ENCODE measurements at places on chromosomes 12 and 14. TPM values are rescaled to one million over a fixed set of nuclear protein-coding genes. Genes with fewer than 3 reads are reported as not detected.

The RNASE3 gene
- 0.27 TPM for polyA plus RNA-seq

The KCNMB4 gene
- 14.5 TPM for polyA plus RNA-seq

The RTL1 gene
- 69.2 TPM for polyA plus RNA-seq

The KRT6A gene
- polyA plus RNA-seq, result 1.3 TPM

The PARP11 gene
- 7.8 TPM for polyA plus RNA-seq

The GPR65 gene
- polyA plus RNA-seq, result 0.88 TPM

The GTF2H3 gene
- 26.5 TPM for polyA plus RNA-seq

The LMO3 gene
- polyA plus RNA-seq, result 0.83 TPM

The SLC6A12 gene
- 0.75 TPM for polyA plus RNA-seq

The RPGRIP1 gene
- polyA plus RNA-seq, result 1.2 TPM

GRCh38 chr12:54372113-54372806 is 8.0 kb upstream of the GPR84 start:
- no peak for DNase-seq

DNA sequence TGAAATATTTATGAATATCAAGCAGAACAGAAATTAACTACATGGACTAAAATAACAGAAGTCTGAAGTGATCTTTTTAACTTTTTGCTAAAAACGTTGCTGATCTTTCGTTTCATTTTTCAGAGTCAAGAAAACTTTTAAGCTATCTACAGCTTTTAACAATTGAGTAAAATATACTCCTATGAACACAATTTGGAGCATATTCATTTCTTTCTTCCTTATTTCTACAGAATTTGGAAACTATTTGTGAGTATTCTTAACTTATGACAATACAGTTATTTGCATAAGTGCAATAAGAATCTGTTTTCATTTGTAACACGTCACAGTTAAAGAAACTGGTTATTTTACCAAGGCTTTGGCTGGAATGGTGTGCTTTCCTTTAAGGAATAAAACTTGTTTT is 21.0 kb upstream of the B4GALNT1 start:
- no peak for DNase-seq

DNA sequence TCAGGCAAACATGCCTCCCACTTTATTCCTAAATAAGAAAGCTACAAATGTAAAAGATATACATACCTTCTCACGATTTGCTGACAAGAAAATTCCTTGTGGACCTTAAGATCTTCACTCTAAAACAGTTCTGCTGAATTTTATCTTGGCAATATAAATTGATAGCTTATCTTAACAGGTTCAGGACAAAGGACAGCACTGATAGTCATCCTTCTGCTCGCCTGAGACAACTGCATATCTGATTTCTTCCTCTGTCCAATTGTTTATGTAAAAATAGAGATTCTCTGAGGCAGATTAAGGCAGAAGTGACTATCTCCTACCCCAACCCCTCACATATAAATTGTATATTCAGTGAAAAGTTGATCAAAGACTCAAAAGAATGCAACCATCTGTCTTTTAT is 44.9 kb downstream of the CAPZA3 start:
- DNase-seq, result no peak

- no peak for DNase-seq
Measured at GRCh38 chr14:77618381-77618970, 2.0 kb upstream of the SPTLC2 start.

GRCh38 chr14:103385929-103386712 is 906 bp downstream of the MARK3 start:
- DNase-seq, result peak; percentile 36

DNA sequence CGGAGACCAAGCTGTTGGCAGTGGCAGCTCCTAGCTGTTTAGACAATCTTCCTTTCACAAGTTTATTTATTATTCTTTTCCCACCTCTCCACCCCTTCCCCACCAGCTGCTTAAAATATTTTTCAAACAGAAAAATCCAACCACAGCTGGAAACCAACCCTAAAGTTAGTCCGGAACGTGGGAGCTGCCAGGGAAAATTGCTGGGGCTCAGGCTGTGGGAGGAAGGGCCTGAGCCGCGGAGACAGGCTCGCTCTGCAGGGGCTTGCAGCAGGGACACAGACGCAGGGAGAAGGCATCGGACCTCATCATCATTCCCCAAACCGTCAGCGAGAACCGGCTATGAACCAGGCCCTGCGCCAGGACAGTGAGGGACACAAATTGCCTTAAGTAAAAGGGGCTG is 16.1 kb upstream of the TMEM106C start:
- DNase-seq, result no peak

DNA sequence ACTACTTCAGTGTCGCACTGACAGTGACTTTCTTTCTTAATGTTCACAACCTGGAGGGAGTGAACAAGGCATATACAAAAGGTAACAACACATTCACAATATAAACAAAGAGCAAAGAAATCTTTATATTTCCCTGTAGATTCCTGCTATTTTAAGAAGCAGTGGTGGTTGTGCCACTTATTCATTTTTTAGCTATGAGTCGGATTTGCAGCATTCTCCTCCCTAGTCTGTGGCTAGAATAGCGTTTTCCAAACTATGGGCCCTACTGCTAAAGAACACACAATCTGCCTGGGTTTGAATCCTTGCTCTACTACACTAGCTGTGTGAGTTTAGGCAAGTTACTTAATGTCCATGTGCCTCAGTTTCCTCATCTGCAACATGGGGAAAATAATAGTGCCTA is 18.6 kb upstream of the MDM1 start:
- DNase-seq, result no peak

- peak; percentile 55 for DNase-seq
Measured at GRCh38 chr14:32201816-32202490, at the start of gene RNU6-7. Gene RNU6-7 (plus strand): TSS chr14:32202045.

DNA sequence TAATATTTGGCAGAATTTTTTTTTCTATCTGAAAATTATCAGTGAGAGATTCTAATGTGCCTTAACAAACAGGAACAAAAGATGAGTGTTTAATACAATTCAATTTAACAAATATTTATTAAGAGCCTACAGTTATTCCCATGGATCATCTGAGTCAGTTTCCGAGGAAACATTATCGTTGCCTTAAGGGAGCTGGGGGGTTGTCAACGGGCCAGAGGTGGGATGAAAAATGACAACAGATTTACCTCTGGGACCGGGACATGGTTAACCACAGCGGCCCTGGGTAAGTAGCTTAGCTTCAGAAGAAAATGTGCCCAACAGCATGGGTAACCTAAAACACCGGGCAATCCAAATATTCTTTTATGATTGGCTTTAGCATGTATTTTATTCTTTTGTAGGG is 113.6 kb downstream of the DAD1 start:
- no peak for DNase-seq

DNA sequence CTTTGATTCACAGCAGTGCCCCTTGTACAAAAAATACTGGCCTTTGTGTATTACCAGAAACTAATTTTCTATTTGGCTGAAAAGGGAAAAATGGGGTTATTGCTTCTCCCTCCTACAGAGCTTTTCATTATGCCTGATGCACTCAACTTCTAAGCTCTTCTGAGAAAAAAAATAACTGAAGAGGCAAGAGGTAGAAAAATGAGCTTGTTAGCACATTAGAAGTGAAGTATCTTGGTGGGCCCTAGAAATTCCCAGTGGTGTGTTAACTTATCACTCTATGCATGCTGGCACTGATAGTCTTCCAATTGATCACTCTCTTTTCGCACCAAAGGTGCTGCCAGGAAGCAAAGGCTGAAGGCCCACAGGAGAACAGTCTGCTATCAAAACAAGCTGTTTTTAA is 17.1 kb downstream of the INSM2 start:
- no peak for DNase-seq

DNA sequence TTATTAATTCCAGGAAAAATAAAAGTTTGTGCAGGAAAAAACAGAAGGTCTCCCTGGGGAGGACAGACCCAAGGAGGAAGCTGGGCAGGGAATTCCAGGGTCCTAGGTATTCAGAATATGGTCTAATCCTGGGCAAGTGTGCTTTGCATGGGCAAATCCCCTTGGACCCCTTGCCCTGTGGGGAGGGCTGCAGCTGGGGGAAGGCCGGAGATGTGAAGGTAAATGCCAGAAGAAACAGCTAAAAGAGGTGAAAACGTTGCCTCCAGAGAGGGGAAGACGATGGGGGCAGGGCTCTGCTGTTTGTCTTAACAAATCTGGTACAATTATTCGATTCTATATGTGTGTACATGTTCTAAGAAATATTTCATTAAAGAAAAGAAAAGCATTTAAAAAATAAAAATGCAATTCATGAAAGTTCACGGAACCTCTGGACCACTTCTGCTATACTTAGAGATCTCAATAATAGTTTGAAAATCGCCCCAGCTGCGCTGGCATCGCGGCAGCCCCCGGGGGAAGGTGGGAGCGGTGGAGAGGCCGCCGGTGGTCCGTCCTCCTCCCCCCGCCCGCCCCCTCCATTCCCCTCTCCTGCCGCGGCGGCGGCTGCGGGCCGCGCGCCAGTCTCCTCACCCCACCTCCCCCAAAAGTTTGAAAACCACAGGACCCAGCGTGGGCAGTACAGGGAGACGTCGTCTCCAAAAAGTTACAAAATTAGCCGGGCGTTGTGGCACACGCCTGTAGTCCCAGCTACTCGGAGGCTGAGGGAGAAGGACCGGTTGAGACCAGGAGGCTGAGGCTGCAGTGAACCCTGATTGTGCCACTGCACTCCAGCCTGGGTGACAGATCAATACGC is 1.5 kb upstream of the PRPF40B start:
- no peak for DNase-seq

DNA sequence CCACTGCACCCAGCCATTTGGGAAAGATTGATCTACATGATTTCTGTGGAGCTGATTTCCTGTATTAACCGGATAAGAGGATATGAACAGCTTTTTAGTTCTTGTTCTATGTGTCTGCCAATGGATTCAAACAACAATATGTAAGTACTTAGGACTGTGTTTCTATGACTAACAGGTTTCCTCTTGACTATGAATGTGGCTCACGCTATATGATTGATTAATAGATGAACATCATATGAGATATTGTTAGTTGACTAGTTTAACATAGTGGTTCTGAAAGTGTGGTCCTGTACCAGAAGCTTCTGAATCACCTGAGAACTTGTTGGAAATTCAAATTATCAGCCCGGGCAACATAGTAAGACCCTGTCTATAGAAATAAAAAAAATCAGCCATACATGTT is 12.8 kb upstream of the CSRP2 start:
- no peak for DNase-seq

DNA sequence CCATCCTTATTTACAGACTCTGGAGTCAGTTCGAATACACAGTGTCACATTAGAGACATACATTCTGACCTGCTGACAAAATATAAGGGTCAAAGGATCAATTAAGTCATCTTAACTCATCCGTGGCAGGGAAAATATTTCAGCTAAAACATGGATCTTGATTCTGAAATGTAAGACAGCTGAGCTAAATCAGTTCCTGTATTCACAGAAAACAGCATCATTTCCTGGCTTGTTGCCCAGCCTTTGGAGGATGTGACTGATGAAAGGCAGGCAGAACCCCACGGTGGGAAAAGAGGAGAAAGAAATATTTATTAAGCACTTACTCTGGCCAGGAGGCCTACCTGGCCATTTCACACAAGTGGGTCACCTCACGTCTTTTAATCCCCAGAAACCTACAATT is 101.9 kb downstream of the GAS2L3 start:
- peak; percentile 49 for DNase-seq

DNA sequence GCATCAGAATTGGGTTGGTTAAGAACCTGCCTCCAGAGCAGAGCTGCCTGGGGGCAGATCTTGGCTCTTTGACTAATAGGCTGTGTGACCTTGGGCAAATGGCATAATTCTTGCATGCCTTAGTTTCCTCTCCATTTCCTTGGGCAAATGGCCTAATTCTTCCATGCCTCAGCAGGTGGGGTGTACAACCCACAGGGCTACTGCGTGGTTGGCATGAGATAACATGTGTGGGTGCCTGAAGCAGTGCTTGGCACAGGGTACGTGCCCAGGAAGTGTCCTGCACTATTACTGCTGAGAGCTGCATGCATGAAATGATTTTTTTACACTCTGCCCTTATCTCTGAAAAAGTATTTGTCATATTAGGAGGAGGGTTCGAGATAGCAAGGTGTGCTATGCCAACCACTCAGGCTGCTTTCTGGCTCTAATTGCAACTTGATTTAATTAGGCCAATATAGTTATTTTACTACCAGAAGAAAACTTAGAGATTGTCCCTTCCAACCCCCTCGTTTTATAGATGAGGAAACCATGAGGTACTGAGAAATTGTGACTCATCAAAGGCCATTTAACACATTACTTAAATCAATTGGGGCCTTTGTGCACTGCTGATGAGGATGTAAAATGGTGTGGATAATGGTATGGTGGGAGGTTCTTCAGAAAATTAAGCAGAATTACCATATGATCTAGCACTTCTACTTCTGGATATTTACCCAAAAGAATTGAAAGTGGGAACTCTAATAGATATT is 161.6 kb upstream of the HIF1A start:
- DNase-seq, result no peak

DNA sequence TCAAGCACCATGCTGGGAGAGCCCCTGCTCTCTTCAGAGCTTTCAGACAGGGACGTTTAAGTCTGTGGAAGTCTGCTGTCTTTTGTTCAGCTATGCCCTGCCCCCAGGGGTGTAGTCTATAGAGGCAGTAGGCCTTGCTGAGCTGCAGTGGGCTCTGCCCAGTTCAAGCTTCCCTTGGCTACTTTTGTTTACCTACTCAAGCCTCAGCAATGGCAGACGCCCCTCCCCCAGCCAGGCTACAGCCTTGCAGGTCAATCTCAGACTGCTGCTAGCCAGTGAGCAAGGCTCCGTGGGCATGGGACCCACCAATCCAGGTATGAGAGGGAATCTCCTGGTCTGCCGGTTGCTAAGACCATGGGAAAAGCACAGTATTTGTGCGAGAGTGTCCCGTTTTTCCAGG is 37.4 kb upstream of the C12orf71 start:
- DNase-seq, result no peak

Measured in hindlimb muscle (tissue), 1 donor.